Cortex of kidney (tissue), 1 donor: ENCODE measurements at places on chromosomes 16 and 17.

GRCh38 chr16:76749780-76750375 lies 441.1 kb upstream of the MON1B start:
- no peak for DNase-seq

DNA sequence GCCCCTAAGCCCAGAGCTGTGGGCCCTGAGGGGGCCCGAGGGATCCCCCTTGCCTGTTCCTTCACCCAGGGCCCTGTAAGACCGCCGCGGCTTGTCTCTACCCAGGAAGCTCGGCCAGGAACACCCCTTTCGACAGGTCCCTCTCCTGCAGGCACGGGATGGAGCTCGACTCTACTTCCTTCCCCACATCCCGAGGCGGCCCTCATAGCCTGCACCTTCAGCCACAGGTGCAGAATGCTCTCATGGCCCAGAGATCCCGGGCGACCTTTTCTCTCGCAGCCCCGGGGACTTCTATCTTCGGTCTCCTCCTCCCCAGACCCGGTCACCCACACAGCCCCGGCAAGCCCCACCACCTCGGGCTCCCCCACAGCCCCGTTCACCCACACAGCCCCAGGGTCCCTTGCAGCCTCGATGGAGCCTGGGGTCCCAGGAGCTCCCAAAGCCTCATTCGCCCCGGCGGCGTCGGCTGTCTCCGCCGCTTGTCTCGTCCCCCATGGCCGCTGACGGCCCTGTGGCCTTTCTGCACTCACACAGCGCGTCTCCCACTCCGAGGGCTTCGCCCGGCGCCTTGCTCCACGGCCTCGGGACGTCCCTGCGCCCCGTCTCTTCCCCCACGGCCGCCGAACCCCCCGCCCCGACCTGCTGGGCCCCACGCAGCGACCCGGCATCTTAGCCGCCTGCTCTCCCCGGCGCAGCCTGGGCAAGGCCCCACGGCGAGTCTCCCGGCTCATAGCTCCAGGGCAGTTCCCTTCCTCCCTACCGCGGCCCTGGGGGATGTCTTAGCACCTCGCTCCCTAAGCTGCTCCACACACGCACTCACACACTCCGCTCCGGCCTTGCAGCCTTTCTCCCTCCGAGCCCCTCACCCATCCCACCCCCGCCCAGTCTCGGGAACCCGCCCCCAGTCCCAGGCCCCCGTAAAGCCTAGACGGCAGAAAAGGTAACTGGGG lies 650 bp downstream of the KIAA0753 start:
- no peak for DNase-seq

DNA sequence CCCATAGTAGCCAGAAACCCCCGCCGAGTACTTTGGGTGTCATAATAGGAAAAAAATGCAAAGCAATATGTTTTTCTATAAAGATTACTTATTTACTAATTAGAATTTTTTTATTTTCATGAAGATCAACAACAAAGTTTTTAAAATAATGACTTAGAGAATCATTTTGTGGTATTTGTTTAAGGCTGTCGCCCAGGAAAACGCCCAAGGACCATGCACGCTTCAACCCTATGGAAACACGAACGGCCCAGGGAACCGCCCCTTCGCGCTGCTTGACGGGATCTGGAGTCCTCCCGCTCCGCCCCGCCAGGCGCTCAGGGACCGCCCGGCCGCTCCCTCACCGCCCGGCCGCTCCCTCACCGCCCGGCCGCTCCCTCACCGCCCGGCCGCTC lies 408 bp upstream of the KPNA2 start:
- DNase-seq, result no peak

GRCh38 chr17:80307994-80308691 lies 47.5 kb downstream of the RNF213 start:
- no peak for DNase-seq

GRCh38 chr16:29977063-29977825 lies 3.6 kb downstream of the TAOK2 start:
- DNase-seq, result no peak

DNA sequence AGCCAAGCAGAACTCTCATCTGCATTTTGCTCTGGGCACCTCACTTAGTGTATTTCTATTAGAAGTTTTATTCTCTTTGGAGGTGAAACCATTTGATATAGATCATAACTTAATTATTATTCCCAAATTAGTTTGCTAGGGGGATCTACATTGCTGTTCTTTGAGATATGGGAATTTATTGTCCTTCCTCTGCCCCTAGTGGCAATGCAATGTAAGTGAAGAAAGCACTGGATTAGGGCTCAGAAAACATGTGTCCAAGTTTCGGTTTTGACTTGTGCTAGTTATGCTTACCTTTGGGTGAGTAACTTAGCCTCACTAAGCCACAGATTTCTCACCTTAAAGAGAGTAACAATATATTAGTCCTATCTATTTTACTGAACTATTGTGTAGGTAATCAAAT lies 2.9 kb downstream of the KRT39 start:
- no peak for DNase-seq

- DNase-seq, result no peak
These were observed 328.5 kb downstream of the SLC39A11 start for GRCh38 chr17:72763981-72764380.

GRCh38 chr17:3528880-3529511 lies 28.6 kb downstream of the TRPV3 start:
- no peak for DNase-seq

DNA sequence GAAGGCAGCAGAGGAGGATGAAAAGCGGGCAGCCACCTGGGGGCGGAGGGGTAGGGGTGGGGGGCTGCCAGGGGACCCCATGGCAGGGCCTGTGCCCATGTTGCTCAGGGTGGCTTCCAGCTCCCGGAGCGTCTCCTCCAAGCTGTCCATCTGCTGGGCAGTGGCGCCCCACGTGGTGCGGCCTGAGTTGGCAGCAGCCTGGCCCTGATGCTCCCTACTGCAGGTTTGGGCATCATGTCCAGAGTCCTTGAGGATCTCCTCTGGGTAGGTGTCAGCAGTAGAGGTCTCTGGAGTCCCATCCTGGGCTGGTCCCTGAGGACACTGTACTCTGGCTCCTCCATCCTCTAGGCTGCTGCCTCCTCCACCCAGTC lies 60.9 kb downstream of the SRCIN1 start:
- DNase-seq, result no peak

DNA sequence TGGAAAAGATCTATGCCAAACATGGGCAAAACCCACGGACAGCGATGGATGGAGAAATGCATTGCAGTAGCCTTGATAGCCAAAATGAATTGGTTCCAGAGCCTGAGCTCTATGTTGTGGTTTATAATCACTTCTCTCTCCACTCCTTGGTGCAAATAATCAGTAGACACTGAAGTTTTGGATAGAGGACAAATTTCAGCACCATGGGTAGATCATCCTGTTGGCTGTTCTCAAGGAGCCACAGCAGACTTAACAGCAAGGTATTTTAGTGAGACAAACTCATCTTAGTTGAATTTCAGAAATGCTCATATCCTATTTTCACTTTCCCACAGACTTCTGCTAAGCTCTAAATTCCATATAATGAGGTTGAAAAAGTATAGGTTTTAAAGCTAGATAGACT lies 88.3 kb upstream of the CCL1 start:
- DNase-seq, result no peak

DNA sequence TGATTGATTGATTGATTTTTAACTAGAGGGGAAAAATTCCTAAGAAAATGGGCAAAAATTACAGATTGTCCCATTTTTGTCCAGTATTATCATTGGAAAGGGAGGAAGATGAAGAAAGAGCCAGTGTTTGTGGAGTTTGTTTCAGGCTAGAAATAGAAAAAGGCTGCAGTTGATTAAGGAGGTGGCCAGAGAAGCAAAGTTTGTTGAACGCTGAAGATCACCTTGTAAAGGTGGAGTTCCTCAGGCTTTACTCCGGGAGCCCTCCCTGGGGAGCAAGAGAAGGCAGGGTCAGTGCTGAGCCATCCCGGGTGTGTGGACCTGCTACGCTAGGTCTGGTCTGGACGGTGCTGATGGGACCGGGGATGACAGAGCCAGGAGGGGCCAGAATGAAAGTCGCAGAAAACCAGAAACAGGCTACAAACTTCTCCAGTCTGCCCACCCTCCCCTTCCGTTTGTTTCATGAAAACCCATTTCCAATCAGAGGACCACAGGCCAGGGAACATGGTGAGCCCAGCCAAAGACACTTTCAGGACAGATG lies 222.6 kb upstream of the FOXF1 start:
- no peak for DNase-seq

- no peak for DNase-seq
These were observed 6.0 kb downstream of the BPTF start for GRCh38 chr17:67831268-67831667.

- DNase-seq, result no peak
These were observed 128.6 kb downstream of the SOX9 start for GRCh38 chr17:72249441-72249840.

- no peak for DNase-seq
These were observed 4.0 kb upstream of the PPP1R27 start for GRCh38 chr17:81838753-81839255.

DNA sequence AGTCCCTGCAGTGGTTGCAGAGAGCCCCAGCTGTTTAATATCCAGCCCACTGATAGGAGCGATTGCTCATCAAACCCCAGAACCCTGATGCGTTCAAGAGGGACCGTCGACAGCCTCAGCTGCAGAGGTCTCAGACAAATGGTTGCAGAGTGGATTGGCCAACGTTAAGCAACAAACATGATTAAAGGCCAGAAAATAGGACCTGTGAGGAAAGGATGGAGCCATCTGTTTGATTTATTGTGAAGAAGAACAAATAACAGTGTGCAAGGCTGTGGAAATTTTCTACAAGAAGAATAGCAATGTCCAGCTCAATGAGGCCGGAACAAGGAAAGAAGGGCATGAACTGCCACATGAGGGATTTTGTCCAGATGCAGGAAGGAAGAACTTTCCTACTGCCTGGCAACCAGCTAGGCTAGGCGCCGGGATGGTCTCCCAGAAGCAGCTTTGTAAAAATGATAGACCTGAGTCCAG lies 138.4 kb upstream of the DNAH9 start:
- no peak for DNase-seq

DNA sequence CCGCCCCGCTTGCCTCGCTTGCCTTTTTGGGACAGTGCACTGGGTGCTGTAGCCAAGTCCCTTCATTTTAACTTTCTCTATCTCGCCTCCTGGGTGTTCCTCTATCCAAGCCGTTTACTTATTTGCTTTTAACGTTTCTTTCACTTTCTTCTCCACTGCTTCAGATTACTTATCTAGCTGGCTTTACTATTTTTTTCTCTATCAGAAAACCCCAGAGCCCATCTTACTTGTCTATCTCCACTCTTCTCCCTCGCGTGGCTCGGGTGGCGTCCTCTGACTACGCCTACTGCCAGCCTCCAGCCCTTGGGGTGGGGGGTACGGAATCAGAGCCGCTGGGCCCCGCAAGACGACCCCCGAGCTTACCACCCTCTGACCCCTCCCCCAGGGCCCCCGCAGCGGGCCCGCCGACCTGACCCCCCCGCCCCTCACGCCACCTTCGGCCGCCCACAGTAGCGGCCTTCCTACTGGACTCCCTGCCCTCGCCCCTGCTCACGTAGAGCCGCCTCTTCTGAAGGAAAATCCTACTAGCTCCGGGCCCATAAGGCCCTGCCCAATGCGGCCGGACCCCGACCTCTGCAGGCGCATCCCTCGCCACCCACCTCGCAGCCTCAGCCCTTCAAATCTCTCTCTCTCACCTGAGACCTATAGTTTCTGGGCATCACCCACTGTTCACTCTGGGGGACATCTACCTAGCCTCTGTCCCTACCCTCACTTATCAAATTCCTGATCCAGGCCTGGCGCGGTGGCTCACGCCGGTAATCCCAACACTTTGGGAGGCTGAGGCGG lies 1.0 kb upstream of the SLC12A4 start:
- DNase-seq, result no peak

GRCh38 chr16:89397331-89397861 lies 93.0 kb downstream of the ANKRD11 start:
- no peak for DNase-seq

- DNase-seq, result no peak
These were observed 141.8 kb downstream of the CMIP start for GRCh38 chr16:81586417-81586816.

DNA sequence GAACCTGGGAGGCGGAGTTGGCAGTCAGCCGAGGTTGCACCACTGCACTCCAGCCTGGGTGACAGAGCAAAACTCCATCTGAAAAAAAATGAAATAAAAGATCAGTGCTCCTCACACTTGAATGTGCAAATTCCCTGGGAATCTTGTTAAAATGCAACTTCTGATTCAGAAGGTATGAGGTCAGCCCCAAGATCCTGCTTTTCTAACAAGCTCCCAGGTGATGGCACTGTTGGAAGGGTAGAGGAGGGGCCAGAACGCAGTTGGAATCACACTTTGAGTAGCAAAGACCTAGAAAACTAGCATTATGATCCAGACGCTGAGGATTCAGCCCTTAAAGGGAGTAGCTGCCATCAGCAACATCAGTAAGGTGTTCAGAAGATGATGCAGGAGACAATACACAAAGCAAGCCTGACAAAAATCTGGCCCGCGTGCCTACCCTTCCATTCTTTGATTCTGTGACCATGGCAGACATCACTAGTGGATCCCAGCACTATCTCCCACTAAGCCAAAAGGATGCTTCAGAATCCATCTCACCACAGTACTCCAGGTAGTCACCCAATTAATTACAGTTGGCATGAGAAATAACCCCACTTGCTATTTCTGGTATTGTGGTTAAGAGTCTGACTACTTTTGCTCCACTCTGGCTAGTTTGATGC lies 33.1 kb upstream of the MEIOC start:
- no peak for DNase-seq

DNA sequence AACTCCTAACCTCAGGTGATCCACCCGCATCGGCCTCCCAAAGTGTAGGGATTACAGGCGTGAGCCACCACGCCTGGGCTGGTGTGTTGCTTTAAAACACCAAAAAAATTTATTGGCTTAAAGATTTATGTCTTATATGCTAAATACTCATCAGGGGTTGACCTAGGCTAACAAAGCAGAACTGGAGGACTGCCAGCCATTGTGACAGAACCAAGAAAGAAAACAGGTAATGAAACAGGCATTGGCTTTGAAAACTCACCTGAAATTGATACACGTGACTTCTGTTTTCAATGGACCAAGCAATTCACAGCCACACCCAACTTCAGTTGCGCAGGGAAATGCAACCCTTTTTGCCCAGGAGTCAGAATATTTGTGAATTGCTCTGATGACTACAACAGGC lies 4.9 kb upstream of the PHAF1 start:
- DNase-seq, result no peak

DNA sequence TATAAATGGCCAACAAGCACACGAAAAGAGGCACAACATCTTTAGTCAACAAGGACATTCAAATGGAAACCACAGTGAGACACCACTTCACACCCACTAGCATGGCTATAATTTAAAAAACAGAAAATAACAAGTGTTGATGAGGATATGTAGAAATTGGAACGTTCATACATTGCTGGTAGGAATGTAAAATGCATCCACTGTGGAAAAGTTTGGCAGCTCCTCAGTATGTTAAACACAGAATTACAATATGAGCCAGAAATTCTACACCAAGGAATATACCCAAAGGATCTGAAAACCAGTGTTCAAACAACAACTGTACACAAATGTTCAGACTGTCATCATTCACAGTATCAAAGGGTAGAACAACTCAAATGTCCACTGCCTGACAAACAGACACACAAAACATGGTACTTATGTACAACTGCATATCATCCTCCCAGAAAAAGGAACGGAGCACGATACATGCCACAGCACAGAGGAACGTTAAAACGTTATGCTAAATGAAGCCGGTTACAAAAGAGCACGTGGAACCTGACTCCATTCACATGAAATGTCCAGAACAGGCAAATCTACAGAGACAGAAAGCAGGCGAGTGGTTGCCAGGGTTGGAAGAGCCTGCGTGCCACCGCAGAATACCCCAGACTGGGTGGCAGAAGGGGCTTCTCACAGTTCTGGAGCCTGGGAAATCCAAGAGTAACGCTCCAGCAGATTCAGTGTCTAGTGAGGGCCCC lies 32.8 kb upstream of the METRNL start:
- no peak for DNase-seq

- no peak for DNase-seq
These were observed 3.5 kb upstream of the RPL13 start for GRCh38 chr16:89556750-89557689.
